ENCODE measurements at places on chromosomes 12 and 14. TPM values are rescaled to one million over a fixed set of nuclear protein-coding genes. Genes with fewer than 3 reads are reported as not detected.

- H3K4me1 ChIP-seq, result no peaks in the 10 kb centered on the region
- no peak overlapping the region for H3K4me3 ChIP-seq
- H3K27me3 ChIP-seq, result no peaks in the 10 kb centered on the region
Measured at GRCh38 chr12:3568695-3569094, 77.7 kb downstream of the PRMT8 start.

DNA sequence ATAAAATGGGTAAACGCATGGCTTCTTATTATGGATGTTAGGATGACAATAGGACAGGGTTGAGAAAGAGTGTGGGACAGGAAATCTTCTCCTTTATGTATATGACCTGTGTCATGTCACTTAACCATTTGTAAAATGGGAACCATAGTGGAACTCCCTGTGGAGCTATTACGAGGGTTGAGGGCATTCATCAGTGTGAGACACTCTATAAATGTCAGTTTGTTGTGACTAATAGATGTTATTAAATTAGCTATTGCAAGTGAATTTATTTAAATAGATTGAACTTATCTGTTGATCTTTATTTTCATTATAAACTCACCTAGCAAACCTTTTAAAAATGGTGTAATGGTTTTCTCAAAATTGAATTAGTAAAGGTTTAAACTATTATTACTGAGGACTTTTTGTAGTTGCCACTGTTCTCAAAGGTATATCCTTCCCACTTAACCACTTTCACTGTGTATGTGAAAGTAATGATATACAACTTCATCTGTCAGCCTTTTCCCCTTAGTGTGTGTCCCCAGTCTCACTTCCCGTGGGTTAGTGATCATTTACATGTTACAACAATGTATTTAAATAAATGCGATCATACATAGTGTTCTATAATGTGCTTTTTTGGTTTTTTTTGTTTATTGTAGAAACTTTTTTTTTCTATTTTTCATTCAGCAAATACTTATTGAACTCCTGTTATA is 17.1 kb downstream of the HELB start:
- DNase-seq, result no peak
- H3K27ac ChIP-seq, result no peak overlapping the region
- H3K4me1 ChIP-seq, result peaks cover 6% of the 10 kb centered on the region
- H3K27me3 ChIP-seq, result no peaks in the 10 kb centered on the region
- no peak overlapping the region for H3K4me3 ChIP-seq
- no peaks in the 10 kb centered on the region for H3K36me3 ChIP-seq

DNA sequence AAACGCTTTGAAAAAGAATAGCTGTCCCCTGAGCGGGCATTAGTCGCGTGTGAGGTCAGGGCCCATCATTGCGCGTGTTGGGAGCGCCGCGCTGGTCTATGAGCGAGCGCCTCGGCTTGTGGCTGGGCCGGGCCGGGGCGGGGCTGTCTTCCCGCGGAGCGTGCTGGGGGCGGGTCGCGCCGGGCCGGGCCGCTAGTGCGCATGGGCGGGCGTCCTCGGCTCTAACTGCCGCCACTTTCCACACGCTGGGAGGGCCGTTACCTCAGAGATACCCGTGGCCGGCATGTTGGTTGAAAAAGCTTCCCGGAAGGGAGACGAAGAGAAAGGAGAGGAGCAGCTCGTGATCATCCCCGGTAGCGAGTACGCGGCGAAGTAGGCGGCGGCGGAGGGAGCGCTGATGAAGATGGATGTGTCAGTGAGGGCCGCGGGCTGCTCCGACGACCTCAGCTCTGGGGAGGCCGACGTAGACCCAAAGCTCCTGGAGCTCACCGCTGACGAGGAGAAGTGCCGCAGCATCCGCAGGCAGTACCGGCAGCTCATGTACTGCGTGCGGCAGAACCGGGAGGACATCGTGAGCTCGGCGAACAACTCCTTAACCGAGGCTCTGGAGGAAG is at the start of gene EID3:
TSS of gene EID3 (plus strand) at position 202 of the 614 bp plus-strand sequence. CDS start at position 398, 196 bp downstream.
- peak within 1 kb of the TSS; percentile 46 for H3K27ac ChIP-seq
- H3K4me3 ChIP-seq, result peak within 1 kb of the TSS; percentile 37
- H3K4me1 ChIP-seq, result peaks cover 67% of the 10 kb centered on the region
- H3K36me3 ChIP-seq, result peaks cover 52% of the 10 kb centered on the region
- H3K27me3 ChIP-seq, result no peaks in the 10 kb centered on the region

- H3K36me3 ChIP-seq, result peaks cover 16% of the 10 kb centered on the region
- peak overlapping the region; percentile 54 for H3K27ac ChIP-seq
- H3K4me3 ChIP-seq, result no peak overlapping the region
- H3K27me3 ChIP-seq, result no peaks in the 10 kb centered on the region
- DNase-seq, result peak; percentile 88
Measured at GRCh38 chr12:132653567-132654290, 33.4 kb downstream of the POLE start.

DNA sequence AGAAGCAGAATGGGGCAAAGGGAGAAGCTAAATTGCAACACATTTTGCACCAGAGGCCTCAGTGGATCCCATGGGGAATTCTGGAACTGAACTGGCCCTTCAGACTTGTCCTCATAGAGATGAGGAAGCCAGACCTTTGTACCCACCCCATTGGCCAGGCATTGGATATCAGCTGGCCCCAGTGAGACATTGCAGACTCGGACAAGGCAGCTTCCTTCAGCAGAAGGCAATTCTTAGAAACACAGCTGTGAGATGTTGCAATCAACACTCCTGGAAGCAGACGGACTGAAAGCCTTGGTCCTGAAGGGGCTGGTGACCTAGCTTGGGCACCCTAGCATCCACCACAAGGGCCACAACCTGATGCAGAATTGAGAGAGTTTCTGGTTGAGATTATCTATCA is 218.1 kb downstream of the MSRB3 start:
- H3K4me3 ChIP-seq, result no peak overlapping the region
- no peaks in the 10 kb centered on the region for H3K27me3 ChIP-seq
- no peak for DNase-seq
- no peaks in the 10 kb centered on the region for H3K36me3 ChIP-seq
- H3K27ac ChIP-seq, result no peak overlapping the region

DNA sequence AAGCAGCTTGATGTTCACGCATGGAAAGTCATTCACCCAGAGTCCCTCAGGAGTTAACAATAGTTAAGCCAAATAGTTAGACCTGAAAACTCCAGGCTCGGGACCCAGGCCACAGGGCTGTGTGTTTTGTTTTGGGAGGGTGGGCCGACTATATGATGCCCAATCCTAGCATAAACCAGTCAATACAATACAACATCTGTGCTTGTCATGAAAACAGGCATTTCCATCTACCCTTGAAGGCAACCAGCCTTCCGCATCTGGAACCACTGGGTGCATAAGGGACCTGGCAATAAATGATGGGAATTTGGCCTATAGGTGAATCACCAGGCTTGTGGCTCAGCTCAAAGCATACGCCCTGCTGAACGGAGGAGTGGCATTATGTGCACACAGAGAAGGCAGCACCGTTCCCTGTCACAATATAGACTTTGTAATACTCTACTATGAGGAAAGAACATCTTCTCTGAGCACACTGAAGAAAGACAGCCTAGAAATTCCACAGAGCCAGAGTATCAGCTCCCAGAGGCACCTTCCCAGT is 91.0 kb upstream of the FOXN3 start:
- H3K27me3 ChIP-seq, result no peaks in the 10 kb centered on the region
- H3K27ac ChIP-seq, result peak overlapping the region; percentile 37
- peaks cover 17% of the 10 kb centered on the region for H3K4me1 ChIP-seq
- no peaks in the 10 kb centered on the region for H3K36me3 ChIP-seq
- no peak for DNase-seq

DNA sequence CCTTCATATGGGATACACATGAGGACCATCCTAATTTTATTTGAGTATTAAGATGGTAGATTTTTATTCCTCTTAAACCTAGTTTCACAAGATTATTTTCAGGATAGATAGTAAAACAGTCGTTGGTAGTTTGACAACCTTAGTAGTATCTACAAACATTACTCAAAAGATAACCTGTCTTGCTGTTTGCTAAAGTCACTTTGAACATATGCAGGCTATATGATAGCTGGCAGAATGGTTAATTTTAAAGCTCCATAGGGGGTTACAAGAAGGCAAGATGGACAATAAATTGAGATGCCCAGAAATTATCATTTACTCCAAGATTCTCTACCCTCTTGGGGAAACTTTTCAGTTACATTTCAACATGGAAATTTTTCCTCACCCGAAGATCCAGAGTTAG is 525.7 kb downstream of the SOX5 start:
- H3K4me3 ChIP-seq, result no peak overlapping the region
- DNase-seq, result no peak
- H3K36me3 ChIP-seq, result no peaks in the 10 kb centered on the region
- no peaks in the 10 kb centered on the region for H3K4me1 ChIP-seq
- H3K27ac ChIP-seq, result no peak overlapping the region
- no peaks in the 10 kb centered on the region for H3K27me3 ChIP-seq

- DNase-seq, result no peak
- H3K27ac ChIP-seq, result no peak overlapping the region
- H3K36me3 ChIP-seq, result no peaks in the 10 kb centered on the region
- H3K4me1 ChIP-seq, result no peaks in the 10 kb centered on the region
- H3K4me3 ChIP-seq, result no peak overlapping the region
Measured at GRCh38 chr12:1421091-1421846, 173.1 kb downstream of the FBXL14 start.

DNA sequence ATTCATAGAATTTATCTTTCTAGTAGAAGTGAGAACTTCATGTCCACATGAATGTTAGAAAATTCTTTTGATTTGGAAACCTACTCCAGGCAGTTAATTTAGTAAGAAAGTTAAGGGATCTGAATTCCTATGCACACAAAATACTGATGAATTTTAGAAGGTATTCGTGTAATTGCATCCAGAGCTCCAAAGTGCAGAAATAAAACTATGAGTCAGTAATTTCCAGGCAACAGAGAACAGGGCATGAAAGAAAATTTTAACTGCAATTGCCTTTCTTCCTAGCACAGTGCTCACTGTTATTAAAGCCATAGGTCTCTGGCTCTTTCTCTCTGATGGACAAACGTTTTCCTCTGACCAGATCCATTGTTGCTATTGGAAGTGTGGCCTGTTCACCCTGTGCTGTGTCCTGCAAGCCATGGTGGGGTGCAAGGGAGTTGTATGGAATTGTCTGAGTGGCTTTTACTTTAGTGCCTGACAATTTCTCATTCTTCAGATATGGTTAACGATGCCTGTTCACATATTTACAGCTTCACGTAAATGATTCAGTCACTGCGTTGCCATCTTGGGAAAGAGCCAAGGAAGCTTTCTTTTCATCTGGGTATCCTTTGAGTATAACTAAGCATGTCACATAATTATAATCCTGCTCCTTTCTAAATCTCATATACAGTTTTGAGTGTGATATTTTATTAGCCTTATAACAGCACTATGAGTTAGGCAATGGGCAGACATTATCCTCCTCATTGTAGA is 145.1 kb downstream of the ACSS3 start:
- no peak overlapping the region for H3K4me3 ChIP-seq
- no peak overlapping the region for H3K27ac ChIP-seq
- no peaks in the 10 kb centered on the region for H3K4me1 ChIP-seq
- H3K27me3 ChIP-seq, result no peaks in the 10 kb centered on the region

DNA sequence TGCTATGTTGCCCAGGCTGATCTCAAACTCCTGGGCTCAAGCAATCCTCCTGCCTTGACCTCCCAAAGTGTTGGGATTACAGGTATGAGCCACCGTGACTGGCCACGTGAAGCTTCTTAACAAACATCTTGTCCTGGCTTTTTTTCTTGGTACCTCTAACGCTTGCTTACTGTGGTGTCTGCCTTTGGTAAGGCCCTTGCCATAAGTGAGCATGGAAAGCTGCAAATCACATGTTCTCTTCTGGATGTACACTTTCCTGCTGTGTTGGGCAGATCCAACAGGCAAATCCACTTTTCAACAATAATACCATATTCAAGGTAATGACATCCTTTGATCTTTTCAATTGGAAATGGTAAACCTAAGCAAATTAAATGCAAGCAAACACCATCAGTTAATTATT is 54.6 kb downstream of the ARF6 start:
- H3K4me3 ChIP-seq, result no peak overlapping the region
- H3K27me3 ChIP-seq, result no peaks in the 10 kb centered on the region
- peaks cover 26% of the 10 kb centered on the region for H3K4me1 ChIP-seq
- DNase-seq, result no peak

Gene CDK4
- total RNA-seq, result 156 TPM

Gene KRT82
- total RNA-seq, result not detected

Gene BIN2
- total RNA-seq, result not detected

Gene GPRC5A
- 17.6 TPM for total RNA-seq

Gene CMTM5
- not detected for total RNA-seq

Gene SLC8A3
- not detected for total RNA-seq

Gene COX8C
- not detected for total RNA-seq

Gene TECPR2
- 21.5 TPM for total RNA-seq

Gene GPX2
- total RNA-seq, result not detected

Gene ZCCHC8
- 24.4 TPM for total RNA-seq

Gene BICDL1
- not detected for total RNA-seq

Gene BRI3BP
- 8.2 TPM for total RNA-seq

Gene CD163
- not detected for total RNA-seq
